ENCODE measurements at places on chromosomes 16 and 17. TPM values are rescaled to one million over a fixed set of nuclear protein-coding genes. Genes with fewer than 3 reads are reported as not detected.
A peak's percentile ranks its signal among the peaks of the same experiment; 100 is the strongest.

The TNRC6C gene
- total RNA-seq = 24.9 TPM

The MEOX1 gene
- total RNA-seq = 1.3 TPM

DNA sequence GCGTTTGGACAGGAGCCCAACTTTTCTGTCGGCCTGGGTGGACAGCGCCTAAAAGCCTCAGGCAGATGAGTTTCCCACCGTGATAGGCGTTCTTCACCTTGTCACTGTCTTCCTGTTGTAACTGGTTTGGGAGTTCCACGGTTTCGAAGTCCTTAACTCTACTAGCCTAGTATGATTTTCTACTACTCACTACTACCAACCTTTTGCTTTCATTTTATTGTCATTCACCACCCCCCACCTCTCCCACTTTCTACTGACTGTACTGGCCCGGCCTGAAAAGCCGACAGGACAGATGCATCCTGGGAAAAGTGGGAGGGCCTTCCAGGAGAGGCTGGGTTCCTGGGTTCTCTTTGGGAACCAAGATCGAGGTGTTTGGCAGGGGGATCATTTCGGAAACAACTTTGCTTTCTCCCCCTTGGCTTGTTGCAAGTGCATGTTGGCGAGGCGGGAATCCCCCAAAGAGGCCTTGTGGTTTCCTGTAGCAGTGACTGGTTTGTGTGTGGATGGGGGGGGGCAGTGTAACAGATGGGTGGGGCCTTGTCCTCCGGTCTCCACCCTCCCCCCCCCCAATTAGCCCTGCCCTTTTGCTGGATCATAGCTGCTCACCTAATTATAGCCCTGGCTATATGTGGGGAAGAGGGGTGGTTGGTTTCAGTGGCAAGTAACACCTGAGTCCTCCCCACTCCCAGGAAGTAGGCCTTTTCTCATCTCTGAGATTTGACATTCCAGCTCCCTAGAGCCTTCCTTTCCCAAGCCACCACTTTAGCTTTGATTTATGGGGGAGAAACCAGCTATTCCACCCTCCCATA, 1.4 kb downstream of the EIF5A start:
- DNase-seq = peak; percentile 92

DNA sequence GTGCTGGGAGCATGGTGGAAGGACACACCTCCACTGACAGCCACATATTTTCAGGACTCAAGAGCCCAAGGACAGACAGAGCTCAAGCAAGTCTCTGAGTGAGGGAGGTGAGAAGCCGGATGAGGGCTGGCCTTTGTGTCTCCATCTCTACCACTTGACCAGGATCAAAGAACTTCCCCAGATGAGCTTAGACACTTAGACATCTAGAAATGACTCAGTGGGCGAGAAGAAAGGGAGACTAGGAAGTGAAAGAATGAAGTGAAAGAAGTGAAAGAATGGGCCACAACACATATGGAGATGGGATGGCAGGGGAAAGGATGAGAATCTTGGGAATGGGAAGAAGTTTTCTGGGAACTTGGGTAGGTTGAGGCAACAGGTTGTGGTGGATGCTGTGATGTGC, 274.9 kb upstream of the CCL2 start:
- DNase-seq = peak; percentile 3

The SDR42E1 gene
- total RNA-seq = 10.3 TPM

- DNase-seq = no peak
Observed at GRCh38 chr17:1438593-1439083, 17.4 kb downstream of the CRK start.

The PRDM7 gene
- not detected for total RNA-seq

The TBC1D24 gene
- total RNA-seq = 23.3 TPM

- no peak for DNase-seq
Observed at GRCh38 chr17:13070732-13071131, 52.9 kb upstream of the ELAC2 start.

GRCh38 chr16:13780406-13781168, 139.4 kb upstream of the ERCC4 start:
- no peak for DNase-seq

The CAPNS2 gene
- not detected for total RNA-seq

- no peak for DNase-seq
Observed at GRCh38 chr17:36617773-36618172, 16.4 kb downstream of the MRM1 start.

The CCL17 gene
- 0.59 TPM for total RNA-seq

DNA sequence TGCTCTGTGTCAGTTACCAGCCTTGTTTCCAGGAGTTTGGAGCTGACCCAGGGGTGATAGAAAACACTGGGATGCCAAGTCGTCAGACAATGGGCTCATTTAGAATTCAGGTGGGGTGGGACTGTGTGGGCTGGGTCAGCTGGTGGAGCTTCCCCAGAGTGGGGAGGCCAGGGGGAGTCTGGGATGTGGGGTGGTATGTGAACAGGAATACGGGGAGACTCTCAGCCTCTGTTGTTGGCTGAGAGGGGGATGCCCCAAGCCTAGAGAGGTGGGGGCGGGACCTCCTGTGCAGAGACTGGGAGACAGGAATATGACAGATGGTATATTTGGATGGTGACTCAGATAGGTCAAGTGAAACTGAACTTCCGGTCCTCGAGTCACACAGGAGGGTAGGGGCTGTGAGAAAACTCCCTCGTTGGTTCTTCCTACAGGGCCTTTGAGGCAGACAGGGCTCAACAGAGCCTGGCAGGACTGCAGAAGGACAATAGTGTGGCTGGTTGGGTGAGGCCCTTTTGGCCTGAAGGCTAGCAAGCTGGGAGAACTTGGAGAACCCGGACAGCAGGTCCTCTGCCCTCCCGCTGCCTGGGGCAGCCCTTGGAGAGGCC, 23.7 kb downstream of the CDH1 start:
- DNase-seq = peak; percentile 55

GRCh38 chr17:40901981-40902474, 17.0 kb upstream of the KRT20 start:
- no peak for DNase-seq

- DNase-seq = no peak
Observed at GRCh38 chr16:5854027-5854426, 756.4 kb upstream of the EEF2KMT start.

The IRX5 gene
- total RNA-seq = not detected

The GCGR gene
- not detected for total RNA-seq

DNA sequence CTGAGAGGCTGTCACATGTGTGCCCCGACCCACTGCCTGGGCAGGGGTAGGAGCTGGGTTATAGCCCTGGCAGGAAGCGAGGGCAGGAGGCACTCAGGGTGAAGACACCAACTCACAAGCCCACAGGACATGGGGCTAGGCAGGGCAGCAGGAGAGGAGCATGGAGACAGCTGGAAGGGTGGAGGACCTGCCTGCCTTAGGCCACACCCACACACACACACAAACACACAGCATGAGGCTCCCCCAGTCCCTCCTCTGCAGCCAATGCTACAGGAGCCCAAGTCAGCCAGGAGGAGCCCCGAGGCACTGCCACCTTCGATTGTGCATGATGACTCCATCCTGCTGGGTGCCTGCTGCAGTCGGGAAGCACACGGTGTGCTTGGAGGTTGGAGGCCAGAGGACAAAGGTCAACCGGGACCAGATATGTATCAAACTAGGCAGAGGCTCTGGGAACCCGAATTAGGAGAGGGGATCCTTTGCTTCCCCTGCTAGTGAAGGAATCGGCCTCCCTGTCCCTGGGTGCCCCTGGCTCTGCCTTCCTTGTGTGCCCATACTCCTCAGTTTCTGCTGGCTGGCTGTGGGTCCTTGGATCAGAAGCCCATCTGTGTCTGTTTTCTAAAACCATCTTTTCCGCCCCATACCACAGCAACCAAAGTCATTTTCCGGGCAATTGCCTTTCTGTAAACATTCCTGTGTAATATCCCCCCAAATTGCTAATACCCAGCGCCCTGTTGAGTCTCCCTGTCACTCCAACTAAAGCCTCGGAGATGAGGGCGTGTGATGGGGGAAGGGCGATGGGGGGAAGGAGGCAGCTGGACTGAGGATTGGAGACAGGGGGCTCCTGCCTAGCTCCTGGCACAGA, 20.5 kb downstream of the SRCIN1 start:
- no peak for DNase-seq

DNA sequence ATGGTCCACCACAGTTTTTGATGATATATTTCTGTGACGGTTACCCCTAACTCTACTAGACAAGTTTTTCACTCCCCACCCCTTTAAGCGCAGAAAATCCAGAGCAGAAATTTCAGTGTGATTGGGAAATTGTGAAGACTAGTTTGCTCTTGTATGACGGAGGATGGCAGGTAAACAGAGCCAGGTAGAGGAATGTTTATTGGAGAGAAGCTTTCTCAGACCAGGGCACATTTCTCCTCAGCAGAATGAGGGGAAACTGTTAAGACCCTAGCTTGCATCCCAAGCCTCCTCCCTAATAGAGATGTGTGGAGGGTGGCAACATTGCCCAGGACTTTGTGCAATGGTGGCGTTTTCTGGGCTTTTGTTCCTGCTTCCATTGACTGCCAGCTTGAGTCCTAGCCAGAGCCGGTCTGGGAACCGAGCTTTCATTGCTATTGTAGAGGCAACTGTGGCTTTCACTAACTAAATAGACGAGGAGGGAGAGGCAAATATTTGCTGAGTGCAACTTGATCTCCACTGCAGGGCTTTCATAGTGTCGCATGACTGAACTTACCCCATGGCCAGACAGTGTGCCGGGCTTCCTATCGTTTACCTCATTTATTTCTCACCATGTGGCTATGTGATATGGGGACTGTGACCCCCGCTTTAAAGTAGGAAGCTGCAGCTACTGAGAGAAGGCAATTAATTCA, 159.6 kb upstream of the MPHOSPH6 start:
- DNase-seq = no peak

GRCh38 chr16:15593235-15593634, 49.7 kb downstream of the MARF1 start:
- DNase-seq = no peak

The B3GNT9 gene
- 5.6 TPM for total RNA-seq

GRCh38 chr17:43169561-43170139, 1.4 kb upstream of the NBR1 start:
- DNase-seq = peak; percentile 51

- no peak for DNase-seq
Observed at GRCh38 chr16:84544031-84544773, 39.7 kb upstream of the MEAK7 start.

The CTRB1 gene
- total RNA-seq = not detected

GRCh38 chr16:11759163-11759834, 16.6 kb upstream of the TXNDC11 start:
- no peak for DNase-seq

GRCh38 chr16:8583732-8584131, 6.6 kb downstream of the TMEM114 start:
- DNase-seq = no peak

DNA sequence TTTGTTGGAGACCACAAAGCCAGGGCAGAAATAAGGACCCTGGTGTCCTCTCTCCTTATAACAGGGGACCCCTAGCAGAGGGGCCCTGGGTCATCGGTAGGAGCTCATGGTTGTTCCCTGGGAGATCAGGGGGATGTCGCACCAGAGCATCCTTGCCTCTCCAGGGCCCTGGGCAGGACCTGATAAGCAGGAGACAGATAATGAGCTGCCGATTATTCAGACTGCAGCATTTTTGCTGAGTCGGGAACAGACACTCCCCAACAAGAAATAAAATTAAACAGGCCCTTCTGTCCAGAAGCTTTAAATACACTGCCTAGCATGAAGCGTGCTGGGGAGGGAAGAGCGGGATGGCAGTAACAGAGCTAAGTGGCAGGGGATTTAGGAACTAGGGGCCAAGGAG, 15.4 kb upstream of the GFAP start:
- no peak for DNase-seq

The TLCD1 gene
- total RNA-seq = 3.2 TPM

DNA sequence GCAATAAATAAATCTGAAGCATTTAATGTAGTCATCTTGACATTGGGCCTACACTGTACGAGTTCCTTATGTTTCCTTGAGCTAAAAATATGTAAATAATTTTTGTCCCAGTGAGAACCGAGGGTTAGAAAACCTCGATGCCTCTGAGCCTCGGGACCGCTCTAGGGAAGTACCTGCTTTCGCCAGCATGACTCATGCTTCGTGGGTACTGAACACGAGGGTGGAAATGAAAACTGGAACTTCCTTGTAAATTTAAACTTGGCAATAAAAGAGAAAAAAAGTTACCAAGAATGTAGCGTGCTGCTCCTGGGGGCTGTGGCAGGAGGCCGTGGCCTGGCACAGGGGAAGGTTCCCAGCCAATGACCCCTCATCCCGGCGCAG, 74.1 kb downstream of the SOCS1 start:
- no peak for DNase-seq

DNA sequence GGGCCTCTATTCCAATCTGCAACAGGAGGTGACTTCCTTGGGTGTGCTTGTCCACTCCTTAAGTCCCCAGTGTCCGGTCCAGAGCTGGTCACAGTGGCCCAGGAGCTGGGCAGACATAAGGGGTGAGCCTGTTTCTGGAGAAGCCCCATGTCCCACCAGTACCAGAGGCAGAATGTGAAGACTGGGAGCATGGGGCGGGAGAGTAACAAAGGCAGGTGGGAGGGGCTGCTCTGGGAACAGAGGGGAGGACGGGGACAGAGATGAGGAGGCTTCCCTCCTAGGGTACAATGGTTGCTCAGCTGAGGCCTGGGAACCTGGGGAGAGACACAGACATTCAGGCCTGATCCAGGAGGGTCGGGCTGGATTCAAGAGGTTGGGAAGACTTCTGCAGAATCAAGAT, 323.3 kb upstream of the TNRC6C start:
- DNase-seq = no peak

- DNase-seq = no peak
Observed at GRCh38 chr17:65334406-65334805, 197.2 kb downstream of the RGS9 start.

The CSH2 gene
- total RNA-seq = not detected

GRCh38 chr17:78933959-78934568, 8.9 kb upstream of the TIMP2 start:
- no peak for DNase-seq

GRCh38 chr17:39636587-39636926, 387 bp upstream of the STARD3 start:
- no peak for DNase-seq

GRCh38 chr16:89360760-89361435, 129.5 kb downstream of the ANKRD11 start:
- peak; percentile 95 for DNase-seq

DNA sequence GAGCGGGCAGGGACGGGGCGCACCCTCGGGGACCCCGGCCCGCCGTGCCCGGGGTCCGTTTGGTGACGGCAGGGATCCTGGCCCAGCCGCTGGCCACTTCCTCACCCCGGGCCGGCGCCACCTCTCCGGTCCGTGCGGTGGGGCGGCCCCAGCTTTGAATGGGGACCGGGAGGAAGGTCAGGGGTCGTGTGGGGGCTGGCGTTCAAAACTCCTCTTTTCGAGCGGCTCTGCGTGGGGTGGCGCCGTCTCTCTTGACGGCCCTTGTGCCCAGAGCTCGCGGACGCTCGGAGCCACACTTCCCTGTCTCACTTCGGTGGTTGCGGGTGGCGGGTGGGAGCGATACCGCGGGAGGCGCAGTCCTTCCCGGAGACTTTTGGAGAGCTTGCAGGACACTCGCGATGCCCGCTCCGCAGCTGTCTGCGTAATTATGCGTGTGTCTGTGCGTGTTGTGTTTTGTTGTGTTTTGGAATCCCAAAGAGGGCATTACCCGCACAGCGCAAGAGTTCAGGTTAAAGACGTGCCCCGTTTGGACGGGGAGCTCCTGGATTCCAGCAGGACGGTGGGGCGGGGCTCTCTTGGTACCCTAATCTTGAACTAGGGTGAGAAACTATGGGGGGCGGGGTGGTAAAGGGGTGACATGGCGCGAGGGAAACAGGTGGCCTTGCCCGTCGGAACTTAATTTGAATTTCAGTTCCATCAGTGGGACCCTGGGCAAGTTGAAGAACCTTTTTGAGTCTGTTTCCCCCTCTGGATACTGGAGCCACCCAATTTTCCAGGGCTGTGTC, 637 bp downstream of the PLCG2 start:
- DNase-seq = peak; percentile 46

The HEATR3 gene
- 26.1 TPM for total RNA-seq

The RMI2 gene
- 70.4 TPM for total RNA-seq

The JMJD6 gene
- total RNA-seq = 72.8 TPM

GRCh38 chr16:11913425-11914079, 2.2 kb downstream of the GSPT1 start:
- peak; percentile 60 for DNase-seq

Measured in activated CD8-positive, alpha-beta memory T cell treated with anti-CD3 and anti-CD28 coated beads, Interleukin-2, amount 10 ng/mL, durations not matched to agents 7 days and 5 days (primary cell).